ENCODE measurements at places on chromosomes 6 and 20.
A peak's percentile ranks its signal among the peaks of the same experiment; 100 is the strongest.

GRCh38 chr6:127288705-127289104 lies 22.0 kb downstream of the RNF146 start:
- no peak for DNase-seq

DNA sequence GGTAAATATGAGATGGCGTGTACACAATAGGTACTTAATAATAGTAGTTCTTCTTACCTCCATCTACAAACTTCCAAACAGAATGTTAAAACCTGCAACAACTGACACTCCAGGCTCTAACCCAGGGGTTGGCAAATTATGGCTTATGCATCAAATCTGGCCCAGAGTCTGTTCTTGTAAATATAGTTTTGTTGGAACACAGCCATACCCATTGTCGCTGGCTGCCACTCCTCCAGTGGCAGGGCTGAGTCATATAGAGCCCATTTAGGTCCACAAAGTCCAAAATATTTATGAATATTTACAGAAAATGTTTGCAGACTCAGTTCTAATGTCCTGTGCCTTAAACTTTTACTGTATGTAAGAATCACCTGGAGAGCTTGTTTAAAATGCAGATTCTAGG lies 69.9 kb upstream of the BTBD3 start:
- DNase-seq = no peak

GRCh38 chr6:124520514-124520913 lies 441.7 kb upstream of the RNF217 start:
- DNase-seq = no peak

- peak; percentile 41 for DNase-seq
These were observed 42.6 kb upstream of the SCML4 start for GRCh38 chr6:107866606-107867301.

GRCh38 chr6:17193106-17193775 lies 87.9 kb upstream of the RBM24 start:
- no peak for DNase-seq

DNA sequence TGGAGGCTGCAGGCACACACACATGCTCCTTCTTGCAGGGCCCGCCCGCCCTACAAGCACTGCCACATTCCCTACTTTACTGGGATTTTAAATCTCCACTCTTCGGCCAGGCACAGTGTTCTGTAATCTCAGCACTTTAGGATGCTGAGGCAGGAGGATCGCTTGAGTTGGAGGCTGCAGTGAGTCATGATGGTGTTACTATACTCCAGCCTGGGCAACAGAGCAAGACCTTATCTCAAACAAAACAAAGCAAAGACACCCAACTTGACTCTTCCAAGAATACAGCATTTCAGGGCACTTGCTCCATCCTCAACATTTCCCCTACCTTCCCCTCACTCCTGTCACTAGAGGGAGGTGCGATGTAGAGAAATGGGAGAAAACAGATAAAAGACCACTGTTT lies 194.0 kb downstream of the MYLK4 start:
- DNase-seq = no peak

GRCh38 chr6:41642090-41642959 lies 4.1 kb downstream of the MDFI start:
- DNase-seq = no peak

DNA sequence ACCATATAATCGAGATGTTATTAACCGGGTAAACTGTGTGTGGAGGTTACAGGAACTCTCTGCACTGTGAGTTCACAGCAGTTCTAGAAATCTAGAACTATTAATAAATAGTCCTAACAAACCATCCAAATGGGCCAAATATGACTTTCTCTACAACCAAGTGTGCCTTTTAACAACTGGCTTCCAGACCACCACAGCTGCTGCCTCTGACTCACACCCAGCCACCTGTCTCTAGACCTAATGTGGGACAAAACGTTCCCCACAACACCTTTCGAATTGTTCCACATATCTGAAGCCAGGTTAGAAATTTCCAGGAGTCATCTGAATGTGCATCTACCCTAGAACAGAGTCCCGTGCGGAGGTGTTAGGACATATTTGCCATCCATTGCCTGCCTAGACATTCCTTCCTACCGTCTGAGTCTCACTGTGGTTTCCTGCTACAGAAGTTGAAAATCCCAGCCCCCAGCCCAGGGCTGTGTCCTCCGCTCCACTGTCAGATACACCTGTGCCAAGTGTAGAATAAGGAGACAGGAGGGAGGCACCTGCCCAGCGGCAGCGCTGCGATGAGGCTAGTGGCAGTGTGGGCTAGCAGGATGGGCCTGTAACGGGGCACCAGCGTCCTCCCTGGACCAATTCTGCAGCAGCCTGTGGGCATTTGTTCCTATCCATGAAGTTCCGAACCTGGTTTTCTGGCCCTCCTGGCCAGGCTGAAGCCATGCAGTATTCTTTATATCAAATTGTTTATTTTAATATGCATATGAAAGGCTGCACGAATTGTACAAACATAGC lies 28.5 kb upstream of the MAP3K4 start:
- no peak for DNase-seq

DNA sequence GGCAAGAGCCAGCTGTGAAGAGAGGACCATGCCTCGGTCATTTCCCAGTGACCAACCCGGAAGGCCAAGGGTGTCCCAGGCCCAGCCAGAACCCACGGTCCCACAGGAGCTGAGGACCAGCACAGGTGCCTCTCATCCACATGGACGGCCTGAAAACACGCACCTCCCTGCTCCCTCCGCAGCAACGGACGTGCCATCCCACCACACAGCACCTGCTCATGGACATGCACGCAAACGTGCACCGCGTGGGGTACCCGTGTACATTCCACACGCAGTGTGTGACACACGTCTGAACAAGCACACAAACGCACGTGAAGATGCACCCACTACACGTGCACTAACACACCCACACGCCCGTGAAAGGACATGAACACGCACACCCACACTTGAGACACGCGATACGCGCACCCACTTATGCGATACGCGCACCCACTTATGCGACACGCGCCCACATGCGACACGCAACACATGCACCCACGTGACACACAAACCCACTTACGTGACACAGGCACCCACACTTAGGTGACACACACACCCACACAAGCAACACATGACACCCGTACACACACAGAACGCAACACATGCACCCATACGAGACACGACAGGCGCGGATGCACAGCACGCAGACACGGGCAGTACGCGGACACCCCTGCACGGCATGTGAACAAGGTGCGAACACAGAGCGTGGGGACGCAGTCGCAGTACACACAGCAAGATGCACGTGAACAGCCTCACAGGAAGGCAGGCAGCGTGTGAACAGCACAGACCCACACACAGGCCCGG lies 30.1 kb downstream of the LAMA5 start:
- no peak for DNase-seq

DNA sequence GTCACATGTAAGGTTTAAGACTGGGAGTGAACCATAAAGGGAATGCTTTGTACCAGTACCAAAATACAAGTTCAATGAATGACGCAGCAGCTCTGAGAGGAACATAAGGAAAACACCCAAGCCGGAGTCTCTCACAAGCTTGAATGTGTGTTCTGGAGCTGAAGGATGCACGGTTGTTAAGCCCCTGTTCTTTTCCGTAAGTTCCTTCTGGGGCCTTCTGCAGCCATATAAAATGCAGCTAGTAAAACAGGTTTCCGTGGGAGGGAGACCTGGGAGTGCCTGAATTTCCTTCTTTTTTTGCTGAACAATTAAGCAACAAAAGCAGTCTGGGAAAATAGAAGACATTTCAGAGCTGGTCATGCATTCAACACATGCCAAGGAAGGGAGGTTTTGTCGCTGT lies 73.2 kb upstream of the JAG1 start:
- no peak for DNase-seq

DNA sequence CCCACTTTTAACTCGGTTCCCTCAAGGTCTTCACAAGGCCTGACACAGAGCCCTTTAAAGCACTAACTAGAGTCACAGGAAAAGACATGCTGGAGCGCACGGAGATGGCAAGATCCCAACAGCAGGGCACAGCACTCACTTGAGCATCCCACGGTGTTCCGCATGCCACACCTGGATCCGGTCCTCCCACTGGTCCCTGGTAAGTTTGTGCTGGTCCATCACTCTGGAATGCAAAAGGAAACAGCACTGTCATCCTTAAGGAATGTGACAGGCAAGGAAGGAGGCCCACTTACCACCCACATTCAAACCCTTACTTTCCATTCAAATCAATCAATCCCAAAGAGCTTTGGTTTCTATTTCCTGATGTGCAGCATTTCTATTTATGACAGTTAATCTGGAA lies 34.7 kb downstream of the EZR start:
- no peak for DNase-seq

- no peak for DNase-seq
These were observed 280.5 kb upstream of the JAG1 start for GRCh38 chr20:10954137-10954840.

DNA sequence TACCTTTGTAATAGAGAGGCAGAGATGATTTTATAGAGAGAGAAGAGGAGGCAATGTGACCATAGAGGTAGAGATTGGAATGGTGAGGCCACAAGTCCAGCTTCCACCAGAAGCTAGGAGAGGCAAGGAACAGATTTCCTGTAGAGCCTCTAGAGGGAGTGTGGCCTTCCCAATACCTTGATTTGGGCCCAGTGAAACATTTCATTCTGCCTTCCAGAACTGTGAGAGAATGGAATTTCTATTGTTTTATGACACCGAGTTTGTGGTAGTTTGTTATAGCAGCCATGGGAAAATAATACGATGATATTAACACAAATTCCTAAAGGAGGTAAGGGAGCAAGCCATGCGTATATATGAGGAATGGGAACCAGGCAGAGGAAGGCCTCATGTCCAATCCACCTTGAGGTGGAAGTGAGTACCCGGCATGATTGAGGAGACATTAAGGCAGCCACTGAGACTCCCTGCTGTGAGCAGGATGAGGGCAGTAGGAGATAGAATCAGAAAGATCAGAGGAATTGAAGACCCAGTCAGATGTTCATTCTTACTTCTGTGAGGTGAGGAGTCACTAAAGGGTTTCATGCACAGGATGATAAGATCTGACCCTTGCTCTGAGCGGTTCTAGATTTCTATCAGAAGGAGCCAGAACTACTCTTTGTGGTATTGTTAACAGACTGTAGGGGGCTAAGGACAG lies 636.3 kb upstream of the IMPG1 start:
- DNase-seq = no peak

- DNase-seq = no peak
These were observed 185 bp upstream of the TNFRSF6B start for GRCh38 chr20:63696306-63696627.

GRCh38 chr6:144471986-144472385 lies 186.9 kb downstream of the UTRN start:
- DNase-seq = no peak

DNA sequence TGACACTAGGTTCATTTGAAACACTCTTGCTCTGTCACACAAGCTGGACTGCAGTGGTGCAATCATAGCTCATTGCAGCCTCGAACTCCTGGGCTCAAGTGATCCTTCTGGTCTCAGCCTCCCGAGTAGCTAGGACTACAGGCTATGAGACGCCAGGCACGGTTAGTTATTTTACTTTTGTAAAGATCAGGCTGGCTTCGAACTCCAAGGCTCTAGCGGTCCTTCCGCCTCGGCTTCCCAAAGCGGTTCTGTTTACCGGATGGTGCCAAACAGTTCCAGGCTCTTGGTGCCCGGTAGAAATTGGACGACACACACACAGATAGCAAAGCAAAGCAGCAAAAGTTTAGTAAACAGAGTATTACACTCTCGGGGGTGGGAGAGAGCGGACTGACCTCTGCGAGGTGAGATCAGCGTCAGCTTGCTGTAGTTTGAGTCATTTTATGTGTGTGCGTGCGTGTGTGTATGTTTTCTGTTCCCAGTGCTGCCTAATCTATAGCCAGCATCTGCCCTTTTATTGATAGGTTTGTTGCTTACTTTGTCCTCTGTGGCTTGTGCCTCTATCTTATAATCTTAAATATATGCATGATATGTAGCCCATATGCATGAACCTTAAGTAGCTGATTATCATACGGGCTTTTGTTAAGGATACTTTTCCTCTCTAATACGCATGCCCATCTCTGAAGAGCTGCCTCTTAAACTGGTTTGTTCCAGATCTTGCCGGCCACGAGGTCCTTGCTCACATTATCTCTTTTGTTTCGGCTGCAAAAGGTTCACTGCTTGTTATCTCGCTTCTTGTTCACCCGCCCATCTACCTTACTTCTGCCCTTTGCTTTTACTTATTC lies 75.2 kb downstream of the OR2B2 start:
- DNase-seq = peak; percentile 43

DNA sequence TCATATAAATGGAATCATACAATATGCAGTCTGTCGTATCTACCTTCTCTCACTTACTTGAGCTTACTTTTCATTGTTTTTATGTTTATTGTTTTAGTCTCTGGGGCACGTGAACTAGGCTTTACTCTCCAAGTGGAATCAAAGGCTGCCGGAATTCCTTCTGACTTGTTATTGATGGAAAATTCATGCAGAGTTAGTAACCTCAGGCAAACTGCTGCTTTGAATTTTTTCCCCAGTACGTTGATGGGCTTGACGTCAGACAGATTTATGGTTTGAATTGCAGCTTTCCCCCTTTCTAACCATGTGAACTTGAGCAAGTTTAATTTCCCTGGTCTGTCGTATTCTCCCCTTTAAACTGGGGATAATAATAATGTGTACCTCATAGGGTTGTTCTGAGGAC lies 68.6 kb downstream of the ZDHHC14 start:
- DNase-seq = no peak

DNA sequence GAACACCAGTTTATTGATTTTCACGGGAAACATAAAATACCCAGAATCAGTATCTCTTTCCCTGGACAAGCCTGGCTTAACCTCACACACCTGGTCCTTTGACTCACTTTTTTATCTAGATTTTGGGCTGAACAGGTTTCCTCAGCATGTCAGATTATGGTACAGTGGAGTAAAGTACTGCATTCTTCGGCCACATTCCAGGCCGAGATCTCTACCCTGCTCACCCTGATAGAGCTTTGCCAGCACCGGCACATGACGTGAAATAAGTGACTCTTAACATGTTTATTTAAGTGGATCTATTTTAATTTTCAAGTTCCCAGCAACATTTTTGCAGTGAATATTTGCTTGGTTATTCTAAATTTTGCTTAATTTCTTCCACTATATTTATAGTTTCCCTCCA lies 79.0 kb upstream of the POPDC3 start:
- no peak for DNase-seq
